Activated T-helper 1 cell treated with anti-CD3 and anti-CD28 coated beads, Interleukin-12 subunit alpha, Interleukin-12 subunit beta, Interleukin-2, Interleukin-4 antibody, amounts not matched to agents 30 ng/mL and 10 ng/mL and 1 ng/mL, durations not matched to agents 14 hours and 24 hours and 36 hours (primary cell): ENCODE measurements at places on chromosomes 7 and 10. TPM values are rescaled to one million over a fixed set of nuclear protein-coding genes. Genes with fewer than 3 reads are reported as not detected.

Gene AGAP3
- 52.9 and 58.0 TPM in 2 replicates for total RNA-seq

DNA sequence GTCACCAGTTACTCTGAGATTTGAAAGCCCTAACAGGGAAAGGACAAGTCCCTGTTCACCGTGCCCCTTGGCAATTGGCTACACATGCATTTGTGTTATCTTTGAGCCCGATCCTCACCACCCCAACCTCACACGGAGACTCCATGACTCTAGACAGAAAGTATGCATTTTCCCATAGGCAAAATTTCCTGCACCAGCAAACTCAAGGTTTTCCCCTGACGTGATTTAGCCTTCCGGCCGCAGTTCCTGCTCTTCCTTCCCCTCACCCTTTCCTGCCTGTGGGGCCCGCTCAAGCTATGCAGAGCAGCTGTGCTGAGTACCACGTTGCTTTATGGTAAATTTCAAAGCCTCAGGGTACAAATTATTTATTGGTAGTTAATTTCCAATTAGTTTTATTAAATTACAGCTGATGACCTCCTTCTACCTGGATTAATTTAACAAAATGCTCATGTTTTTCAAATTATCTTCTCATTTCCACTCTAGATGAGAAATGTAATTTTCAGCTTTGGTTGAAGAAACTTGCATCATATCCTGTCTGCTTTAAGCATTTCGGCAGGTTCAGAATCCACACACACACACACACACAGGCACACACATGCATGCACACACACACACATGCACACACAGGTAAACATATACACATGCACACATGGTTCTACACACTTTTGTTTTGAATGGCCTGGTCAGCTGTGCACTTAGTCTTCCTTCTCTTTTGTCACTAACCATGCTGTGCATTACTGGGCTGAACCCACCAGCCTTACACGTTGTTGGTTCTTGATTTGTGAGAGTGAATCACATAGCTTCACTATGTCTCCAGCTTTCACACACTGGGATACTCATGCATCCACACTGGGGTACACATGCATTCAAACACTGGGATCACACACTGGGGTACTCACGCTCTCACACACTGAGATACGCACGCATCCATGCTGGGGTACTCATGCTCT, 283.1 kb upstream of the PITRM1 start:
- H3K27me3 ChIP-seq: peaks cover 12% of the 10 kb centered on the region
- H3K27ac ChIP-seq: peak overlapping the region; percentile 53
- no peak for DNase-seq
- peaks cover 7% of the 10 kb centered on the region for H3K36me3 ChIP-seq
- no peak overlapping the region for H3K4me3 ChIP-seq
- H3K4me1 ChIP-seq: peaks cover 34% of the 10 kb centered on the region

DNA sequence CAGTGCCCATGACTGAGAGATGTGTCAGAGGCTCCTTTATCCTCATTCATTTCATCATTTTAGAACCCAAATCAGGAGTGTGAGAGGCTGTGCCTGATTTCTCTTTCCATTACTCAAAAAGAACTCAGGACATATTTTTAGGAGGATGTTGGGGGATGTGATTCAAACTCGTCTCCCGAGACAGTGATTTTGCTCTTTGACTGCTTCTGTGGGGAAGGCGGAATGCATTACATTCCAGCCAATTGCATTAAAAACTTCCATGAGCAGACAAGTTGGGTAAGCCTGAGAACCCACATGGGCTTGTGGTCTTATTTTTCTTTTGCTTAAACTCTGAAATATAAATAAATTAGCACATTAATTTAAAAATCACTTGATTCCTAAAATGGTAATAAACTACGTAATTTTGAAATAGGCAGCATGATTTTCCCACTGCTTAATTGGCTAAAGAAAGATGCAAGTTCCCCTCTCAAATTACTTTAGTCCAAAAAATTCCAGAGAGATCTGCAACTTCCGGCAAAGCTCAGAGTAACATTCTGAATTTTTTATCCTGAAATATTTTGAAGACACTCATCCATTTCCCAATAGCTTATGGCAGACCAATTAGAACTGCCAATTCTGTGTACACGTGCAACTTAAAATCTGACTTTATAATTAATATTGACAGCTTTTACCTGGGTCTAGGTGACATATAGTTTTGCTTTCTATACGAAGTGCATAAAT, 185.6 kb downstream of the C7orf25 start:
- H3K4me3 ChIP-seq: no peak overlapping the region
- no peak overlapping the region for H3K27ac ChIP-seq
- no peaks in the 10 kb centered on the region for H3K4me1 ChIP-seq
- no peaks in the 10 kb centered on the region for H3K36me3 ChIP-seq
- H3K27me3 ChIP-seq: peaks cover under 1% of the 10 kb centered on the region

DNA sequence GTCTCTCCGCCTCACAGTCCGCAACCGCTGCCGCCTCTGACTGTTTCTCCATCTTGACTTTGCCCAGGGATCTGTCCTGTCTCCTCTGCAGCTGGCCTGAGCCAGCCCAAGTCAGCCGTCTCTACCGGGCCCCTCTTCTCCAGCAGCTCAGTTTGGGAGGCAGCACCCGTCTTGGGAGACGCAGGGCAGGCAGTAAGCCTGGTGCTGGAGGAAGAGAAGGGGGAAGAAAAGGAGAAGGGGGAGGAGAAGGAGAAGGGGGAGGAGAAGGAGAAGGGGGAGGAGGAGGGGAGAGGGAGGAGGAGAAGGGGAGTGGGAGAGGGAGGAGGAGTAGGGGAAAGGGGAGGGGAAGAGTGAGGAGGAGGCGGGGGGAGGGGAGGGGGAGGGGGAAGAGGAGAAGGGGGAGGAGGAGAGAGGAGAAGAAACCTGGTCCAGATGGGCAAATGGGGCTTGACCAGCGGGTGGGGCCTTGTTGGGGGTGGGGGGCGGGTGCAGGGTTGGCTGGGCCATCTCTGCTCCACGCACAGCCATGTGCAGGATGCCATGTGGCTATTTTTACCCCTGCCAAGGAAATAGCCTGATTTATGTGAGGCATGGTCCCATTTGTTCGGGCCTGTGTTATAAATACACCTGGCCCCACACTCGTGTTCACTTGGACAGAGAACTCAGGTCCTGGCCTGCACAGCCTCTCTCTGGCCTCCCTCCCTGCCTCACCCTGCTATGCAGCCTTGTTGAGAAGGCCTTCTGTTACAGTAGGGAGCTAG, 35.9 kb upstream of the FZD9 start:
- H3K27ac ChIP-seq: no peak overlapping the region
- H3K36me3 ChIP-seq: no peaks in the 10 kb centered on the region
- DNase-seq: no peak
- no peaks in the 10 kb centered on the region for H3K4me1 ChIP-seq
- H3K4me3 ChIP-seq: no peak overlapping the region

DNA sequence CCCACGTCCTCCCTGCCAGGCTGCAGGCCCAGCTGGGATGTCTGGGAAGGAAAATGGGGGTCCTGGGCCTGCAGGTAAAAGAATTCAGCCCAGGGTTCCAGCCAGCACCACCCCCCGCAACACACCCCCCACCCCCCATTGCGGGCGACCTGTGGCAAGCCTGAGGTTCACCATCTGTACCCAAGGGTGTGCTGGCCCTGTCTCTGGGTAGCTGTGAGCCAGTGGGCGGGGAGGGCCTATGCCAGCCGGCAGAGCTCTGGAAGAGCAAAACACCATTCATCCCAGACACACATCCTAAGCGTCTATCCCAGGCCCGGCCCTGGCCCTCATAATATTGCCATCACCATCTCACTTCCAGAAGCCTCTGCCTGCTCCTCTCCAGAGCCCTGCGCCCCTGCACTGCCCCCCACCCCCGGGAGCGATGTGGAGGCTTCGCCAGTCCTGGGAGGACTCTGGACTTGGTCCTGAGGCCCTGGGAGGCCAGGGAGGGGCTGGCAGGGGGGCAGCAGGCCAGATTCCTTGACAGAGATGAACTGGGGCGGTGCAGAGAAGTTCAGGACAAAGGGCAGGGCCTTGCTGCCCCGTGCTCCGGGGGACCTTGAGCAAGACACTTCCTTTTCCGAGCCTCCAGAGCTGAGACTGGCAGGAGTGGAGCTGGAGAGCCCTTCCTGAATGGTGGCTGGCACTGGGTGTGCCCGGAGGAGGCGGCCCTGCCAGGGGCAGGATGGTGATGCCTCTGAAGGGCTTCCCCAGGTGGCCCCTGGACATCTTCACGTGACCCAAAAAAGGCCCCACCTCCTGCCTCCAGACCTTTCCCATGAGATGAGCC, 8.7 kb upstream of the TTYH3 start:
- H3K27me3 ChIP-seq: peaks cover 4% of the 10 kb centered on the region
- no peaks in the 10 kb centered on the region for H3K36me3 ChIP-seq
- DNase-seq: no peak
- no peaks in the 10 kb centered on the region for H3K4me1 ChIP-seq

GRCh38 chr7:101558742-101559325, 70.3 kb downstream of the MYL10 start:
- no peak overlapping the region for H3K27ac ChIP-seq
- H3K4me1 ChIP-seq: no peaks in the 10 kb centered on the region
- no peak for DNase-seq

Gene FEZF1
- total RNA-seq: not detected in 2 replicates

Gene RPA3
- 106 and 110 TPM in 2 replicates for total RNA-seq

- no peak for DNase-seq
- peaks cover 11% of the 10 kb centered on the region for H3K4me1 ChIP-seq
- H3K4me3 ChIP-seq: no peak overlapping the region
- H3K36me3 ChIP-seq: no peaks in the 10 kb centered on the region
Observed at GRCh38 chr7:130240240-130240639, 26.4 kb upstream of the CPA2 start.

Gene SH2B2
- total RNA-seq: 2.1 and 2.6 TPM in 2 replicates

- H3K4me3 ChIP-seq: no peak overlapping the region
- peaks cover 2% of the 10 kb centered on the region for H3K36me3 ChIP-seq
- peaks cover 19% of the 10 kb centered on the region for H3K4me1 ChIP-seq
- peak overlapping the region; percentile 70 for H3K27ac ChIP-seq
- H3K27me3 ChIP-seq: no peaks in the 10 kb centered on the region
- no peak for DNase-seq
Observed at GRCh38 chr10:114933588-114933987, 4.4 kb upstream of the TRUB1 start.

DNA sequence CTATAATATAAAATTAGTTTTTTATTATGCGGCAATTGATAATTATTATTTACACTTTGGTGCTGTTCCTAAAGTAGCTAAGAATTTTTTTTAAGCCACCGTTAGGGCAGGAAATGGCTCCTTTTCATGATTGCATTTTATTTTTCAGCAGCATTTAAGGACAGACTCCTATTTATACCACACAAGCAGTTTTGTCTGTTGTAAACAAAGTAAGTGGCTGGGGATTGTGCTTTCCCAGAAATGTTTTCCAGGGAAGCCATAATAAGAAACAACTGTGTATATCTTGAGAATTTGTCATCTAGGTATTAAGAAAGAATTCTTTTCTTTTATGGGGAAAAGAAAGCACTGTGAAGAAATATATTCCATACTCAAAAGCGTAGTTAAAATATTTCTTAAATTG, 232.0 kb downstream of the VTI1A start:
- DNase-seq: no peak
- no peaks in the 10 kb centered on the region for H3K36me3 ChIP-seq
- no peak overlapping the region for H3K4me3 ChIP-seq

GRCh38 chr7:20650782-20651181, 35.3 kb downstream of the ABCB5 start:
- H3K4me3 ChIP-seq: no peak overlapping the region
- H3K27me3 ChIP-seq: peaks cover 3% of the 10 kb centered on the region
- H3K4me1 ChIP-seq: no peaks in the 10 kb centered on the region
- no peaks in the 10 kb centered on the region for H3K36me3 ChIP-seq
- H3K27ac ChIP-seq: no peak overlapping the region
